ENCODE measurements at places on chromosomes 2 and 18.

DNA sequence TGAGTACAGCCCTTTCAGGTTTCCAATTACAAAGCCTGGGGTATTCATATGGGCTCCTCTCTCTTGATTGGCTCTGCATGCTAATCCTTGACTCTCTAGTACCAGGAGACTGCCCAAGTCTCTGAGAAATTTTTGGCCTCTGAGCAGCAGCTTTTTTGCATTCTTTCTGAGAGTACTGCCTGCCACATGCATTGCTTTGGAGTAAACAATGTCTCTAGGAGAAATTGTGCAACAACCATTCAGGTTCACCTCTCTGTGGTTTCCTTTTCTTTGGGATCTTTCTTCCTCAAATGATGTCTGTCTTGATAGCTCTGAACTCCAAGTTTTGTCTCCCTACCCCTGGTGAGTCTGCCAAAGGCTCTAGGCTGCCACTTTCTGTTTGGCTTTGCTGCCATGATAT is 115.8 kb upstream of the SETBP1 start:
- peak; percentile 49 for DNase-seq

DNA sequence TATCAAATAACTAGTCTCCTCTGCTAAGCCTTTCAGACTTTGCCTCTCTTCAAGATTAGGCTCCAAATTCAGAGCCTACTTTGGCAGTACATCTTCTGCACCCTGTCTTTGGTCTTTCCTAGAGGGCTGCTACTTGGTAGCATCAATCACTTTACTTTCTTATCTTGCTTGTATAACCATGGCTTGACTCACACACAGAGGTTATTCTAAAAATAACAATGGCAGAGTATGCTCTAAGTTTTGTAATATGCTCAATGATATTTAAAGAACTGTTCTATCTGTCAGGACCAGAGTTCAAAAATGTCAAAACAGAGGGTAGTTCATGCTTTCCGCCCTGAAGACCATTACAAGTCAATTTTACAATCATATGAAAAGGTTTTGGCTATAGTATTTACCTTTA is 27.7 kb downstream of the THOC1 start:
- DNase-seq: no peak

- DNase-seq: no peak
Measured at GRCh38 chr2:71155846-71156245, 25.4 kb downstream of the MPHOSPH10 start.

GRCh38 chr2:160555420-160556071 is 61.9 kb upstream of the RBMS1 start:
- no peak for DNase-seq

Measured in astrocyte of the spinal cord (primary cell).